ENCODE measurements at places on chromosomes 1 and 21.

GRCh38 chr1:7533006-7533405 is 238.1 kb upstream of the VAMP3 start:
- no peak for DNase-seq

- DNase-seq = no peak
Observed at GRCh38 chr1:55868026-55868425, 652.9 kb upstream of the USP24 start.

GRCh38 chr1:160197231-160197630 is 6.9 kb downstream of the CASQ1 start:
- DNase-seq = no peak

GRCh38 chr1:209780268-209780667 is 4.1 kb downstream of the C1orf74 start:
- DNase-seq = no peak

GRCh38 chr1:179632868-179633267 is 41.2 kb downstream of the TDRD5 start:
- DNase-seq = no peak

- no peak for DNase-seq
Observed at GRCh38 chr1:241362350-241362749, 5.3 kb upstream of the RGS7 start.

GRCh38 chr1:98903726-98904125 is 100.9 kb downstream of the PLPPR5 start:
- DNase-seq = no peak

DNA sequence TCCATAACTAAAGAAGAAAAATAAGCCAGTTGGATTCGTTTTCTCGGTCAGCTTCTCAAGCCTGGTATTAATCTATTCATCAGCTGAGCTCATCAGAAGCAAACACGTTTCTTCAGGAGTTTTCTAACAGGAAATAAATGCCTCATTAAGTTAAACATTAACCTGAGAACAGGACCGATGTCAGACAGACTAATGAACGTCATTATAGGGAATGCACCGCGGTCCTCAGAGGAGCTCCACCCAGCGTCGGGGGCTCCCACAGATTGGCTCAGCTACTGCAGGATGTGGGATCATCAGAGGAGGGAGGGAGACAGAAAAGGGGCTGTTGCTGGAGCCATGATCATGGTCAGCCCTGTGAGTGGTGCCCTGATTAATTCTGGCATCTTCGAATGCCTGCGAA is 615.4 kb downstream of the PTPRU start:
- no peak for DNase-seq

GRCh38 chr1:183089025-183089639 is 65.9 kb downstream of the LAMC1 start:
- no peak for DNase-seq

DNA sequence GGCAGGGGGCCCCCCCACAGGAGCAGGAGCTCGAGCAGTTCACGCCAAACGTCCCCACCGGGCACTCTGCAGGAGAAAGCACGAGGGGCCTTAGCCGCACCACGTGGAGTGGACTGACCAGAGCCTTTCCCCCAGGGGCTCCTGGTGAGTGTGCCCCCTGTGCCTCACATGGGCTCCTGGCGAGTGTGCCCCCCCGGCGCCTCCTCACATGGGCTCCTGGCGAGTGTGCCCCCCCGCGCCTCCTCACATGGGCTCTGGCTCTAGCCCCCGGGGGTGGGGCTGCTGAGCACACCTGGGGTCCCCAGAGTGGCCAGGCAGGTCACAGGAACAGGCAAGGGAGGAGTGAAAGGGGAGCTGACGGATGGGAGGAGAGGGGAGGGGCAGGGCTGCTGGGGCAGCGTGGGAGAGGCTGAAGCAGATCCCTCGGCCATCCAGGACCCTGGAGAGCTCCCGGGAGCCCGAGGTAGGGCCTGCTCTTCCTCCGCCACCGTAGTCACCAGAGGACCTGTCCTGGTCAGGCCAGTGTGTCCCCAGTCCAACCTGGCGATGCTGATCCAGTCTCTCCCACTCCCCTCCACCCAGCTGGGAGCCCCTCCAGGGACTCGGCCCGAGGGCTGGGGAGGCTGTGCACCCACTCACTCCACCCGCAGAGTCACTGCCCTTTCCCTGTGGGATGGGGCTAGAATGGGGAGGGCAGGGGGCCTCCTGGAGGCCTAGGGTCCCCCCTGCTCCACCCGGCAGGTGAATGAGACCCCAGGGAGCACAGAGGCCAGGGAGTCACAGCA is 47.6 kb downstream of the ARHGEF16 start:
- no peak for DNase-seq

DNA sequence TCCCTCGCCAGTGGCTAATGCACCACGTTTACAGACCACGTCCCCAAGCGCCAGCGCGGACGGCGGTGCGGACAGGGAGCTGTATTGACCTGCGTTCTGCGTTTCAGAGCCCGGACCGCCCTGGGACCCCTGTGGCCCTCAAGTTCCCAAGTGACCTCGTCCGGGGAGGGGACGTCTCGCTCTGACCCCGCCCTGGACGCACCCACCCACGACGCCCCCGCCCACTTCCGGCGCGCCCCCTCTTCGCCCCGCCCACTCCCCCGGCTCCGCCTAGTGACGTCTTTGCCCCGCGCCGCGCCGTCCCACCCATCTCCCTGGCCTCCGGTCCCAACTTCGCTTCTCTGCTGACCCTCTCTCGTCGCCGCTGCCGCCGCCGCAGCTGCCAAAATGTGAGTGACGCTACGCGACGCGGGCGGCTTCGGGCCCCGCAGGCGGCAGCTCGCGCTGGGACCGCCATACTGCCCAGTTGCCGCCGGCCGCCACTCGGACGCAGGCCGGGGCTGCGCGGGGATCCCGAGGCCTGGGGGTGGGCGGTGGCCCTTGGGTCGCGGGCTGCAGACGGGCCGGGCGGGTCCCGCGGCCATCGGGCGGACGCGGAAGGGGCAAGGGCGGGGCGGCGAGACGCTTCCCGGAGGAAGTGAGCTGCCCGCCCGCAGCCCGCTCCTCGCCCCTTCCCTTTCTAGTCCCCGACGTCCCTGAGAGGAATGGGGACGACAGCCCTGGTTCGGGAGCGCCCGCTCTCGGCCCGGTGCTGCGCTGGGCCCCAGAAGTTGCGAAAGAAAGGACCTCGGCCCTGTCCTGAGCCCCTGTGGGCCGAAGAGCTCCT is at the start of gene VAMP3:
VAMP3 (plus strand) TSS at position 300 of the 826 bp plus-strand sequence; CDS start at position 388, 88 bp downstream.
- DNase-seq = peak; percentile 82

- no peak for DNase-seq
Observed at GRCh38 chr1:97791251-97791650, 129.6 kb downstream of the DPYD start.

GRCh38 chr1:43552813-43553212 is 22.1 kb downstream of the PTPRF start:
- no peak for DNase-seq

DNA sequence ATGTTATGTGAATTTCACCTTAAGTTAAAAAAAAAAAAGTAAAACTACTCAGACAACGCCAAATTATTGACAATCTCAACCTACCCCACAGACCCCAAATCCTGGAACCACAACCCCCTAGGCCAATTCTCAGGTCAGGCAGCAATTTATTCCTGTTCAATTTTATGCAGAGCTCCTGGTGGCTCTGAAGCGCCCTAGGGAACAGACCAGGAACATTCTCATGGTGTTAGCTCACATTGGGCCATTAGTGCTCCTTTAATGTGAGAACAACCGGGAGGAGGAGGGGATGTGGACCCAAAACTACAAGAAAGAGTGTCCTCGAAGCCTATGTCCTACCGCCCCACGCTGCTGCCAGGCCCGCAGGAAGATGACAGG is 403 bp upstream of the PSEN2 start:
- no peak for DNase-seq

- DNase-seq = no peak
Observed at GRCh38 chr1:157844089-157844830, 2.7 kb upstream of the CD5L start.

DNA sequence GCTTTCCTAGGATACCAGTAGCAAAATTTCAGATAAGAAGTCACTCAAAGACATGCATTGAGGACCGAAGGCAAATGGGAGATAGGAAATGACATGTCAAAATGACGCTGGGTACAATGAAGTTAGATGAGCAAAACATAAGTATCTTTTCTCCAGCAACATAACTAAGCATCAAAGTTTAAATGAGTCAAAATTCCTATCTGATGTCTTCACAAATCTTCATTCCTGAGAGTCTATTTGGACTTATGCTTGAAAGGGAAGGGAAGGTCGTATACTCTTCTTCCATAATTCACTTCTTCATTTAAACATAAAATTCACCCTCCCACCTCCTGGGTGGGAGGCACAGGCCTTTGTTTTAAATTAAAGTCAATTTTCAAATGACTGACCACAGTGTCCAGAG is 4.1 kb upstream of the TMEM81 start:
- no peak for DNase-seq

- no peak for DNase-seq
Observed at GRCh38 chr1:231508941-231509340, 19.5 kb upstream of the TSNAX start.

DNA sequence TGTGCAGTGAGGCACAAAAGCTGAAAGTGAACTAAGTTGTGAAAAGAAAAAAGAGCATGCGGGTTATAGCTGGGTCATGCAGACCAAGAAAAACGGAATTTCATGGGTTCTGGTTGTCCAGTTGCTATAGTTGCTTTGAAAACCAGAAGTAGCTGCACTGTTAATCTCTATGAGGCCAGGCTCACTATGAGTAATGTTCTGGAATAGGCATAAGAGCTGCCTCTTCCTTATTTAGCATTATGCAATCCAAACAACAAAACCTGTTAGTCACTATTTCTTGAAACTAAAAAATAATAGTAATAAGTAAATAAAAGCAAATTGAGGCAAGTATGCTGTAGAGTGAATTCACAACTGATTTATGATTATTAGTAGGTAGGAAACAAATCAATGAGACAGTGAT is 1383.7 kb downstream of the MRPL39 start:
- DNase-seq = no peak

DNA sequence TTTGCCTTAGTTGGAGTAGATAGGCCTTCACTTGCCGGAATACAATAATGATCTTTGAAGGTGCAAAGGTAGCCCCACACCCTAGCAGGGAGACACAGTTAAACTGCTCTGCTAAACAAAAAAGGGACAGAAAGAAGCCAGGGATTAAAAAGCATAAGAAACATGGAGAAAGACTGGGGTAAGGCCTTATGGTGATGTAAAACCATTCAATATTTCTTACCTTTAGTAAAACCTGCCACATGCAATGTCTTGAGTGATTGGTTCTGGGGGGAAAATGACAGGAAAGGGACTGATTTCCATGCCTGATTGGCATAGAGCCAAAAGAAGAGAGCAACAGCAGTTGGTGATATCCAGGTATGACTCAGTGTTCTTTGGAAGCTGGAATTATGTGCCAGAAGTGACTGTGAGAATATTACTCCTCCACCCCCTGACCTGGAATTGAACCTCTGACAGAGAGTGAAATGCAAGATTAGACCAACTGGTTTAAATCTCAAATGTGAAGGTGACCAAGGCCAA is 8.1 kb downstream of the DNASE2B start:
- no peak for DNase-seq

GRCh38 chr1:53088616-53089300 is 26.7 kb downstream of the PODN start:
- no peak for DNase-seq

DNA sequence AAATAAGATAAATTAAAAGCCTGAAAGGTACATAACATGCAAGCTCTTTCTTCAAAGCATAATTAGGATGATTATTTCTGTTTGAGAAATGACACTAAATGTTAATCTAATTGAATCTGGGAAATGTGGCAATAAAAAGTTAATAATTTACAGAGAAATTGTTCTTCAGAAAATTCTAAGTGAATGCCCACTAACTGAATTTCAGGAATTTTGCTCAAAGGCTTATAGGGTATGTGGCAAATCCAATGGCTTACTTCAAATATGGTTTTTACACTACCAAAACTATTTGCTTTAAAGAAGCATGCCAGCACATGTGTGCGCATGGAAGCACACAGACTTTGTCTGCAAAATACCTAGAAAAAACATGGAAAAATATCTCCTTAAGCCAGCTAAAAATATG is 186.6 kb upstream of the FOXD3 start:
- DNase-seq = no peak

GRCh38 chr1:198771563-198772153 is 132.8 kb downstream of the PTPRC start:
- no peak for DNase-seq

DNA sequence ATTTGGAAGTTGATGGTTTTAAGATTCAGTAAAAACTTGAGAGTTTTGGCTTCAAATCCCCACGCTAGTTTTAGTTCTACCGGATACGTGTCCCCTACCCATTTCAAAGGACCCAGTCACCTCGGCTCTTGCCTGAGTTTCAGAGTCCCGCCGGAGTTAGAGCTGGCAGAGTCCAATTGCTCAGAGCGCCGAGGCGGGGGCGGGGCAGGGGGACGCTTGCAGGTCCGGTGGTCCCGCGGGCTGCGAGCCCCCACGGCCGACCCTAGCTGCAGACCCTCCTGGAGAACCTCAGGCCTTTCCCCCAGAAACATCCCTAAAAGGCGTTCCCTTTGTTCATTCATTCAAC is 765 bp upstream of the VPS45 start:
- DNase-seq = no peak

DNA sequence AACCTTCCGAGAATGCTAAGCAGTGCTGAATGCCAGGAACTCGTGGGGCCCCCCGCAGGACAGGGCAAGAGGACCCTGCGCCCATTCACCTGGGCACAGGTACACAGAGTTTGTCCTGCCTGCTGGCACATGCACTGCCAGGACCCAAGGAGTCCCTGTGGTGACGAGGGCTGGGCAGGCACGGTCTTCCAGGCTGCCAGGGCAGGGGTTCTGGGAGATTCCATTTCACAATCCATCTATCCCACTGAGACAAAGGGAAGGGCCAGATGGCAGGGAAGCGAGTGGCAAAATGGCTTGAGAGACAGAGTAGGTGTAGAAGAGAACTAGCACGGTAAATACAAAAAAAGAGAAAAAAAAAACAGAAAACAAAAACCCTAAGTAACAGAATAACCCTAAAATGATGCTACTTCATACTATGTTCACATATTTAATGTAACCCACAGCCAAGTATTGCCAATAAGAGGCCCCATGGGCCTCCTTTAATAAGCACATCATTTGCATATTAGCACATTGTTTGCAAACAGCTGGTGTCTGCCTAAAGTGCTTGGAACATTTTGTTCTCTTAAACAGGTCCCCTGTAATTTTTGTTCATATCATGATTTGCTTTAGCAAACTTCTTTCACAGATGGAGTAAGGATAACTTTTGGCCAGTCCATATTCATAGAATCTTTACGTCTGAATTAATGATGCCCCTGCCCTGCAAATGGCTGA is 83.8 kb downstream of the STUM start:
- DNase-seq = no peak

DNA sequence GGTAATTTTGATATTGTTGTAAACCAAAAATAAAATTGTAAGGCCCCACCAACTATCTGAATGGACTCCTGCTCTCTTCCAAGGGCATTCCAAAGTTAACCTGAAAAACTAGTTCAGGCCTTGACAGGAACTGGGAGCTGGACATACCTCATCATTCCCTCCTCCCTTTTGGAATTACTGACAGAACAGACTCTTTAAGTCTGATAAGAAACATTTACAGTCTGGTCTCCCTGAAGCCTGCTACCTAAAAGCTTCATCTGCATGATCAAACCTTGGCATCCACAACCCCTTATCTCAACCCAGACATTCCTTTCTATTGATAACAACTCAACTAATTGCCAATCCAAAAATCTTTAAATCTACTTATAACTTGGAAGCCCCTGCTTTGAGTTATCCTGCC is 123.8 kb downstream of the TLR5 start:
- no peak for DNase-seq
